NCI-H526 (cell line): ENCODE measurements at places on chromosomes 1 and 21.

DNA sequence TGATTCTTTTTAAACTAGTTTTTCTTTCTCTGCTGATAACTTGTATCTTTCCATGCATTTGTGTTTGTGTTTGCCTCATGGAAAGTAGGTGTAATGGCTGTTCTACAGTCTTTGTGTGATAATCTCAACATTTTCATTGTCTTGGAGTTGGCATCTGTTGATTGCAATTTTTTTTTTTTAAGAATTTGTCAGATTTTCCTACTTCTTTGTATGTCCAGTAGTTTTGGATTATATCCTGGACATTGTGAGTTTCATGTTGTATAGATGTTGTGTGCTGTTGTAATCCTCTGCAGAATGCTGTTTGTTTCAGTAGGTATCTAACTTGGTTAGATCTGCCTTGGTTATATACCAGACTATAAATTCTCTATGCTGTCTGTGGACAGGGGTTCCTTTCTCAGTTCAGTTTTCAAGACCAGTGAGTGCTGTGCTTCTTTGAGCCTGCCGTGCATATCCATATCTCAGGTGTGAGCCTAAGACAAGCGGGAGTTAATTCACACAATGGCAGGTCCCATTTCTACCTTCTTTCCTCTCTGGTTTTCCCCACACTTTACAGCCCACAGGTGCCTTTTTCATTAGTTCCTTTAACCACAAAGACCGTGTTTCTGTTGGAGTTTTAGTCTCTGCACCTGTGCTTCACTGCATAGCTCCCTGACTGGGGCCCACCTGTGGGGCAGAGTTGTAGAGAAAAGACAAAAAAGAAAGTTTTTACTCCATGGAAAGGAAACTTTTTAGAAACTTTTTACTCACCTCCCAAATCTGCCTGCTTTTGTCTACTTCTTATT, 69.9 kb downstream of the ITSN1 start:
- no peak for DNase-seq

GRCh38 chr1:203696673-203697072, 68.3 kb upstream of the LAX1 start:
- DNase-seq: no peak

DNA sequence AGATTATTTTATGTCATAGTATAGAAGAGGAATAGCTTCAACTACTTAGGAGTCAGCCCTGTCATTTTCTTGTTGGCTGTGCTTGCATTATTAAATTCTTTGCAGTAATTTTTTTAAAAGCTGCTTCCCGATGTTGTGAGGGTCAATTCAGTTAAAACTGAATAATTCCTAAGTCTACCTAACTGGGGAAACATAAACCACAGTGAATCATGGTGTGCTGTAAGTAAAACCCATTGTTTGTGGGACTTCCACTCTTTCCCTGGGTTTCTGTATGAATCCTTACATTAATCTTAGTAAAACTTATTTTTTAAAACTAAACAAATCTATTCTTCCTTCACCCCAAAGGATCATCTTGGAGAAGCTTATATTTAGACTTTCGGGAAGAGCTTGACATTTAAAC, 4.4 kb downstream of the SUCO start:
- DNase-seq: no peak

- peak; percentile 14 for DNase-seq
These were observed 90.6 kb downstream of the SGIP1 start for GRCh38 chr1:66624412-66625060.

GRCh38 chr1:175481126-175482070, 262.0 kb downstream of the TNR start:
- DNase-seq: peak; percentile 52

- DNase-seq: no peak
These were observed 7.4 kb upstream of the NEXN start for GRCh38 chr1:77881061-77881460.

GRCh38 chr1:236516929-236517704, 6.7 kb upstream of the LGALS8 start:
- DNase-seq: no peak

DNA sequence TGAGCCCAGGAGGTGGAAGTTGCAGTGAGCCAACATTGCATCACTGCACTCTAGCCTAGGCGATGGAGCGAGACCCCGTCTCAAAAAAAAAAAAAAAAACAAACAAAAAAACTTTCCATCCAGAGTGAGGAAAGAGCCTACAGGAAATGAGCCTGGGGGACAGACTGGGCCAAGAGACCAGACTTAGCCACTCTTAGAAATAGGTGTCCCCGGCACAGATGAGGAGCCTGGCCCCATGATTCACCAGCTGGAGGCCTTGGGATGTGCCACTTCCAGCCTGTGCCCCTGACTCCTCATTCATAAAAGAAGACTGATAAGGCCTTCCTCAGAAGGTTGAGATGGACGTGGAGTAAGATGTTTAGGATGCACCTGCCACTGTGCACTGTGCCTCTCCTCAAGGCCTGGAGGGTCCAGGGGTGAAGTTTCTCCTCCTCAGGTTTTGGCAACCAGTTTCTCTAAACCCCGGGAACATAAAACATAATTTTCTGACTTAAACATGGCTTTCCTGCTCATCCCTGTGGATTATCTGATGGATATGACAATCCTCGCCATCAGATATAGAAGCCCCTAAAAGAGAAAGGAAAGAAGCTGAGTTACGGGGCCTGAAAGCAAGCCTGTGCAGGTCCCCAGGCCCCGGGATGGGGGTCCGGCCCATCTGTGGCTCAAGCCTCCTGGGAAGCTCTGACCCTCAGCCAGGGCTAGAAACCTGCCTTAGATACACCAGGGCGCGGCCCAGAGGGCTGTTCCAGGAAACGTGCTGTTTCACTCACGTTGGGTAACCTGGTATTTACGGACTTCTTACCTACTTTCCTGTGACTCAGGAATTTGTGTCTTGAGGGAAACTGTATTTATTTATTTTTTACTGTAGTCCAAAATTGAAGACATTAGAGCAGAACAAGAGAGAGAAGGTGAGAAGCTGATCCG, 26.0 kb downstream of the MX1 start:
- DNase-seq: no peak

DNA sequence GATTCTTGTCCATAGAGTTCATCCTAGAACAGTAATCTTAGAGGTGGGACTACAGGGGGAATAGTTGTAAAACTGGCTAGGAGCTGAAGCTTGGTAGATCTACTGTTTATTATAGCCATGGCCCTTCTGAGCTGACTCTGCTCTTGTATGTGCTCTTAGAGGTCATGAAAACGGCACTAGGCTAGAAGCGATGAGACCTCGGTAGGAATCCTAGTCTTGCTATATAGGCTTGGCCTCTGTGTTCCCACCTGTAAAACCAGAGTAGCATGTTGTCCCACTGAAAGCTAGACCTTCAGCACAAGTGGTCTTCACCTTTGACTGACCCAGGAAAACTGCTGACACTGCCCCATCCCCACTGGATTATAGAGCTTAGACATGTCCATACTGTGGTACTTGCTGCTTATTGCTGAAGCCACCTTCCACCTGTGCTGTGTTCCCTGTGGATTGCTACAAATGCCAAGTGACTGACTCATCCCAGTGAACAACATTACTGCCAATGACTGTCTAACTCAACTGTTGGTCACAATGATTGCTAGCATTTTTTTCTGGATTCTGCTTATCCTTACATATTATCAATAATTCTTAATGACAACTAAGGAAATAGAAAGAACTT, 23.0 kb upstream of the PIGC start:
- DNase-seq: no peak

GRCh38 chr21:45709696-45710268, 66.3 kb downstream of the PCBP3 start:
- no peak for DNase-seq

GRCh38 chr1:236945002-236945401, 59.2 kb downstream of the MT1HL1 start:
- no peak for DNase-seq

DNA sequence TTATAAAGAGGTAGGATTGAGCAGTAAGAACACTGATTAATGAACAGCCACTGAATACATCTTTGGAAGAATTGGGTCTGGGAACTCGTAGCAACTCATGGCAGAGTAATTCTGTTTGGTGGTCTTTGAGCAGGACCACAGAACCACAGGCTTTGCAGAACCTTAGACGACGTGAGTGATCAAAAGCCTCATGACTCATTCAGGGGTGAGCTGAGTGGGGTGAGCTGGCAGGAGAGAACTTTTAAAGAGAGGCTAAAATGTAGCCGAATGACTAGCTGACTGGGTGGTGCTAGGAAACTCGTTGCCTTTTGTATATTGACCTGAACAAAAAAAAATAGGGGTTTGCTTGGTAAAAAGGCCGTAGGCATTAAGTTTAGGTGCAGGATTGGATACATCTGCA, 313.8 kb downstream of the TGFB2 start:
- DNase-seq: no peak

DNA sequence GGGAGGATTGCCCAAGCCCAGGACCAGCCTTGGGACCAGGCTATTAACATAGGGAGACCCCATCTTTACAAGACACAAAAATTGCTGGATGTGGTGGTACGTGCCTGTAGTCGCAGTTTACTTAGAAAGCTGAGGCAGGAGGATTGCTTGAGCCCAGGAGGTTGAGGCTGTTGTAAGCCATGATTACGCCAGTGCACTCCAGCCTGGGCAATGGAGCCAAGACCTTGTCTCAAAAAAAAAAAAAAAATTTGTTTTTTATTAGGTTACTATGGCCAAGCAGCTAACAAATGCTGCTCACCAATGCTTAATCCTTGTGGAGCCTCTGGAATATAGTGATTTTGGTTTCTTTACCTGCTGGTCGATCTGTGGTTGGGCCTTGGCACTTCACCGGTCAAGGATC, 8.8 kb downstream of the ARID1A start:
- no peak for DNase-seq

- no peak for DNase-seq
These were observed 53.2 kb downstream of the SYT2 start for GRCh38 chr1:202656951-202657646.

DNA sequence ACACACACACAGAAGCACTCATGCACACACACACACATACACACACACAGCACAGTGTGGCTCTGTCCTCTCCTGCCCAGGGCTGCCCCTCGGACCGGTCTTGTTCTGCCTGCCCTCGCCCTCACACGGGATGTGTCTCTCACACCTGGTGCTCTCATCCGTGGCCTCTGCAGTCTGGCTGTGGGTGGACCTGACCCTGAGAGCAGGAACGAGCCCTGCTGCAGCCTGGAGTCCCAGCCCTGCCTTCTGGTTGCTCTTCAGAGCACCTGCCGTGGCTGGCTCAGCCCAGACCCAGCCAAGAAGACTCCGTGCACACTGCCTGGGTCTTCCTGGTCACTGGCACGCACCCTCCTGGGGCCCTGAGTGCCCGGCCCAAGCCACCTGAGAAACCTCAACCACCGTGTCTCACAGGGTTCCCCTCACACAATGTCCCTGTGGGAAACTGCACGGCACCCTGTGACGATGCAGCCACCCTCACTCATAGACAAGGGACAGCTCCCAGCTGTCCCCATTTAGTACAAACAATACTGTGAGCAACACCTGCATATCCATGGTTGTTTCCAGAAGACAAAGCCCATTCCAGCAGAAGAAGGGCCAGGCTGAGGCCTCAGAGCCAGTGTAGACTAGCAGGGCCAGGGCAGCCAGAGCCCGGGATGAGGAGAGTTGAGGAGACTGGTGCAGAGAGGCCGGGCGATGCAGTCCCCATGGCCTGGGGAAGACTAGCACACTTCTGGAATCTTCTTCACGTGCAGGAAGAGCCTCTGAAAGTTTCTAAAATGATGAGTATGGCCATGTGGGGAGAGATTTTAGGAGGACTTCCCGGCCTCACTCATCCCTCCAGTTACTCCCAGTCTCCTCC, 234.0 kb downstream of the NPHP4 start:
- no peak for DNase-seq

- DNase-seq: peak; percentile 23
These were observed 17.7 kb downstream of the IVL start for GRCh38 chr1:152926091-152926490.

GRCh38 chr1:41325801-41326200, 35.4 kb upstream of the FOXO6 start:
- no peak for DNase-seq

DNA sequence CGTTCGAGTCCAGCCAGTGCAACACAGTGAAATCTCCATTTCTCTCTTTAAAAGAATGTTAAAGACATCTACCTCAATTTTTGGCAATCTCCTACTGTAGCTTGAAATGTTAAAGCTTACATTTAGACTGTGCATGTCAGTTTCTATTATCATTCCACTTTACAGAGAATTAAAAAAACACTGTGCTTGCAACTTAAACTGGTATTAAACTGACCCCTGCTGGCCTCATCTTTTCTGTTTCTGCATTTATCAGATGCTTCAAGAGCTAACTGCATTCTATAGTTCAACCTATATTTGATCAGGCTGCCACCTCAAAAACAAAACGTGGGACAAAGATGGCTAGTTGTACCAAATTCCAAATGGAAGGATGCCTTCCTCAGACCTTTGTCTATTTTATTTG, 226.5 kb downstream of the SMYD3 start:
- DNase-seq: no peak

- no peak for DNase-seq
These were observed 26.1 kb downstream of the GPR3 start for GRCh38 chr1:27418326-27419185.

- no peak for DNase-seq
These were observed 465.2 kb downstream of the AJAP1 start for GRCh38 chr1:5119366-5120234.

DNA sequence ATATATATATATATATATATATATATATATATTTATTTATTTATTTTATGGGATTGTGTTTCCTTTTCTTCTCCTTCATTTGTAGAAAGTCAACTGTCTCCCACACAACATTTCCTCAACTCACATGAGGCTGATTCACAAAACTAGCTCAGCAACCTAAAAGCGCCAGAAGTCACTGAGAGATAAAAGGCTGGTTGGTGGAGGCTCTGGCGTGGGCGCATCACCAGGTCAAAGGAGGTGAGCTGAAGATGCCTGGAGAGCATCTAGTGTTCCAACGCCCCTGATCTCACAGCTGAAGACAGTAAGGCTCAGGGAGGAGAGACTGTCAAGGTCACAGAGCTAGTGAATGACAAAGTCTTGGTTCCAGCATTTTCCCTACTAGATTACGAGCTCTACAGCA, 78.0 kb downstream of the HLCS start:
- no peak for DNase-seq

- DNase-seq: no peak
These were observed 191.4 kb downstream of the ZBTB18 start for GRCh38 chr1:244242446-244242845.

DNA sequence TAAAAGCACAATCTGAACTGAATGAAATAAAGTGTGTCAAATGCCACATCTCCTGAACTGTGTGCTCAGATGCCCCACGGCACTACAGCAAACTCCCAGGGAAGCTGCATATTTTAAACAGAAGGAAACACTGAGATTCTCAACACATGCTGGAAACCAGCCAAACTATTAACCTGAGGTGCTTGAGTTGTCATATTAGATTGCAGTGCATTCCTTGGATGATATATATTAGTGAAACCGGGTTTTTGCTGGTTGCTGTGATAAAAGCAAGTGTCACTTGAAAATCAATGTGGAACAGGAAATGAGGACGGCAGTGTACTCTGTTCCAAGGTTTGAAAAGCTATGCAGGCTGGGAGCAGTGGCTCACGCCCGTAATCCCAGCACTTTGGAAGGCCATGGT, 8.7 kb downstream of the SYNJ1 start:
- no peak for DNase-seq

GRCh38 chr1:212667223-212668139, 32.2 kb downstream of the BATF3 start:
- peak; percentile 34 for DNase-seq
